ENCODE measurements at places on chromosomes 11 and 22. TPM values are rescaled to one million over a fixed set of nuclear protein-coding genes. Genes with fewer than 3 reads are reported as not detected.

Gene ANO1
- 8.4 TPM for total RNA-seq

Gene RASGRP2
- total RNA-seq: 4.0 TPM

- DNase-seq: no peak
These were observed 37.7 kb downstream of the MOB2 start for GRCh38 chr11:1448882-1449281.

Gene C1QTNF6
- total RNA-seq: 7.7 TPM

DNA sequence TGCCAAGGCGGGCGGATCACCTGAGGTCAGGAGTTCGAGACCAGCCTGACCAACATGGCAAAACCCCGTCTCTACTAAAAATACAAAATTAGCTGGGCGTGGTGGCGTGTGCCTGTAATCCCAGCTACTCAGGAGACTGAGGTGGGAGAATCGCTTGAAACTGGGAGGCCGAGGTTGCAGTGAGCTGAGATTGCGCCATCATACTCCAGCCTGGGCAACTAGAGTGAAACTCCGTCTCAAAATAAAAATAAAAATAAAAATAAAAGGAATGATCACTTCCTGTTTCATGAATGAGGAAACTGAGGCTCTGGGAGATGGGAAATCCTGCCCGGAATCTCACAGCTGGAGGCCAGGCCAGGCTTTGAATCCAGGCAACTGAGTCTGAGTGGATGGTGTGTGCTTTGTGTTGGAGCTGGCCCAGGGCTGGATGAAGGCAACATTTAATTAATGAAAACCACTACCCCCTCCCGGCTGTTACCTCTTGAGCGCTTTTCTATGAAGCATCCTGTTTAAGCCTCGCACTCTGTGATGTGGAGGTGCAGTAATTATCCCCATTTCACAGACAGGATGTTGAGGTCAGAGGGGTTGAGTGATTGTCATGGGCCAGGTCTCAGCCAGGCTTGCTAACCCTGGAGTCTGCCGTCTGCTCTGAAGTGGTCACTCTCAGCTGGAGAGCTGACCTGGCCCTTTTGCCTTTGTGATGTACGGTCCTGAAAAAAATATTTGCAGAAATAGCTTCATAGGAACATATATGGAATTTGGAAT, 27.8 kb downstream of the LRP5 start:
- DNase-seq: no peak

Gene ASCL3
- total RNA-seq: not detected

DNA sequence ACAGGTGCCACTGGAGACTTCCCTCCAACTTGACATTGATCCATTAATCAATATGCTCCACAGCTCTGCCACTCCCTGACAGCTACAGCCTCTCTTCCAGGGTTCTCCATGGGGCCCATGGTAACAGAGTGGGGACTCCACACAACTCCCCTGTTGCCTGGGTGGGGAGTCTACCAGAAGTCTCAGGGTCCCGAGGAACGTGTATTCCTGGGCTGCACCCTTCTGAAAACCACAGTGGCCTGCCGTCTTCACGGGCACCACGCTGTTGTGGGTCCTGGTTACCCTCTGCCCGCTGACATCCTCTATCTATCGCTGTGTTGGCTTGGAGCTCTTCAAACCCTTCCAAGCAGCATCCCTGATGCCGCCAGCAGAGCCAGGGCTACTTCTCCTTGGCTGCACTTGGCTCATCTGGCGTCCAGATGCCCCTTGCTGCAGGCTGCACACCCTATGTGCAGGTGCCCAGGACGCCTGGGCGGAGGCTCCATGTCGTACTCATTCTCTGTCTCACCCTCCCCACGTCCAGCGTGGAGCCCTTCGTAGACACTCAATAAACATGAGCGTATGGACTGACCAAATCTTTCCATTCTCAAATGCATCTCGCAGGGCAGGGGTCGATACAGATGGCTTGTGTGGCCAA, 1341.8 kb downstream of the TBC1D22A start:
- DNase-seq: no peak

Gene SLC22A9
- total RNA-seq: 1.7 TPM

DNA sequence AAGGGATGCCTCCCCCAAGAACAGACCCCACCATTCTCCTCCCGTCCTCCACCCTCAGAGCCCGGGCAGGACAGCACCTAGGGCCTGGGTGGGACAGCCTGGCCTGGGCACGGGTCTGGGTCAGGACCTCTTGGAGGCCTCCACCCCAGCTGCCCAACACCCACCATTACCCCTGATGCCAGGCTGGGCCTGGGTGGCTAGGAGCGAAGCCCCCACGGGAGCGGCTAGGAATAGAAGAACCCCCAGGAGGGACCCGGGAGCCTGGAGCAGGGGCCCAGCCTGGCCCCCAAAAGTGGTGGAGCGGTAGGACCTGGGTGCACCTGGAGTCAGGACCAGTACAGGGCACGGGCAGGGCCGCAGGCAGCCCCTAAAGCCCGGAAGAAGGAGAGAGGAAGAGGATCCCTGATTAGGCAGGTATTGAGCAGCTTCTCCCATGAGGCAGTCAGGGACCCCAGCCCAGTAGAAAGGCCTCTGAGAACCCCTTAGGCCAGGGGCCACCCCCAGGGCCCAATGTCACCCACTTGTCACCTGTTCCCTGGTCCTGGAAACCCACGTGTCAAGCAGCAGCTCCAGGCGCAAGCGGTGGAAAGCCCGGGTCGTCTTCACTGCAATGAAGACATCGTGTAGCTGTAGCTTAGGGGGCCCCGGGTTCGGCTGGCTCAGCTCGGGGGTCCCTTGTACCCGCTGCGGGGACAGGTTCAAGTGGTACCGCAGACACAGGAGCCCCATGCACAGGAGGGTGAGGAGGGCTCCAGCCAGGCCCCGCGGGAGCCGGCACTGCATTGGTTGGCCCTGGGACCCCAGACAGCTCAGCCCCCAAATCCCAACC, 575 bp downstream of the MFNG start:
- no peak for DNase-seq

Measured in Caco-2 (cell line).